ENCODE measurements at places on chromosomes 5 and 9.

DNA sequence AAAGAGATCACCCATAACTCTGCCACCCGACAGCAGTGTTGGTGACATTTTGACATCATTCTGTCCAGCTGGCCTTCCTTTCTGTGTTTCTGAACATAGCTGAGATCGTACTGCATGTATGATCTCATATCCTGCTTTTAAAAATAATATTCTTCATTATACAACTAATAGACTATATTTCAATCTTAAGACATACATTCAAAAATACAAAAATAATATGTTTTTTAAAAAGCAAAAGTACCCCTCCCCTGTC lies 47.7 kb upstream of the RPL26L1 start:
- DNase-seq: no peak

DNA sequence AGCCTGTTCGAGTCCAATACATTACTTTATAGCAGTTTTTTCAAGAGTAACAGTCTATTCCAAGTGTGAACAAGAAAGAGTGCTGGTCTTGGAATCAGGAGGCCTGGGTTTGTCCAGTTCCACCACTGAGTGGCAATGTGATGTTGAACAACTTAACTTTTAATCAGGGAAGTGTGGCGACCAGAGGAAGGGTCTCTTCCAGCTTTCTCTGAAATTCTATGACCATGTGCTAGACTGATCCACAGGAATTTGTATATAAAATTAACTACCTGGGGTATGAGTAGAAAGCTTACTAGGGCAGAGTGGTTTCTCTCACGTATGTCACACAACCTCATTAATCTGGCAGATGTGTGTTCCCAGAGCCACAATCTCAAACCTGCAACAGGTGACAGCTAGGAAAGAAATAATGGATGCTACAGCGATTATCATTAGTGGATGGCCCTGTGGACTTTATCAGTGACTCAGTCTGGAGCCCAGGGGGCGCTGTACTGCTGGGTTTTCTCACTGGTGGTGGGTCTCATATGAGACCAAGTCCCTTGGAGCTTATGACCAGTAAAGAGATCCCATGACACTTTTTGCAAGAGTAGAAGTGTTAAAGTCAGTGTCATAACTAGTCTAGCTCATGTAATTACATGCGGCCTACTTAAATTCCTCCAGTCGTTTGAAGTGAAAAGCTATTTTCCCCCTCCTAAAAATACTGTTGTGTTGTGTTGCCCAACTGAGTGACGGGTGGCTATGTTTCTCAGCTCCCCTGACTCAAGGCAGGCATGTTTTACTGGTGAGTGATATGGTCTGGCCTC lies 116.5 kb downstream of the GDNF start:
- no peak for DNase-seq

GRCh38 chr5:153796527-153796926 lies 242.2 kb downstream of the FAM114A2 start:
- DNase-seq: no peak

GRCh38 chr9:135109650-135110049 lies 22.2 kb downstream of the OLFM1 start:
- no peak for DNase-seq

DNA sequence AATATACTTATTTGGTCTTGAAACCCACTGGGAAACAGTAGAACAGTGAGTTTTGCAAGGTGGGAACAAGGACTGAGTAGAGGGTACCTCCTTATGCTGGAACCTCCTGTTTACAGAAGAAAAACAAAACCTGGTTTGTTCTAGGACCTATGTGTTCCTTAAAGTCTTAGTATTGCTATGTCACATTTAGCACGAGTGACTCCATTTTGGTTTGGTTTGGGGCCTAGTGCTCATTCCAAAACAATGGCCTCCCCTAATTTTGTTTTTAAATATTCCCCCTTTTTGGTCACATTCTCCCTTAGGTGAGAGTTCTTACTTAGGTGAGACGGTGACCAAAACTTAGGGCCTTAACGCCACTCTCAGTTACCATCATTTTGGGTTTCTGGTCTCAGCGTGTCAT lies 6.2 kb upstream of the NANS start:
- DNase-seq: no peak

DNA sequence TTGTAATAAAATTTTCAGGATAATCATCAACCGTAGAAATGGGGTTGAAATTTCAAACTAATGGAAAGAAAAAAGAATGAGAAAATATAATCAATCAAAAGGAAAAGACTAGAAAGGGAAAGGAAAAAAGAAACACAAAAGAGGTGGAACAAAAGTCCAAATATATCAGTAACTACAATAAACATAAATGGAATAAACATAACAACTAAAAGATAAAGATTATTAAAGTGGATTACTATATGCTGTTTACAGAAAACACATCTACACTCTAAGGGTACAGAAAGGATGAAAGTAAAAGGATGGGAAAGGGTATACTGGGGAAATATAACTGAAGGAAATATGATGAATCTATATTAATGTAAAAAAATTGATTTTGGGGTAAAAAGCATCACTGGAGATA lies 43.0 kb downstream of the AHRR start:
- DNase-seq: no peak

GRCh38 chr5:112239996-112240395 lies 179.1 kb downstream of the EPB41L4A start:
- DNase-seq: no peak

DNA sequence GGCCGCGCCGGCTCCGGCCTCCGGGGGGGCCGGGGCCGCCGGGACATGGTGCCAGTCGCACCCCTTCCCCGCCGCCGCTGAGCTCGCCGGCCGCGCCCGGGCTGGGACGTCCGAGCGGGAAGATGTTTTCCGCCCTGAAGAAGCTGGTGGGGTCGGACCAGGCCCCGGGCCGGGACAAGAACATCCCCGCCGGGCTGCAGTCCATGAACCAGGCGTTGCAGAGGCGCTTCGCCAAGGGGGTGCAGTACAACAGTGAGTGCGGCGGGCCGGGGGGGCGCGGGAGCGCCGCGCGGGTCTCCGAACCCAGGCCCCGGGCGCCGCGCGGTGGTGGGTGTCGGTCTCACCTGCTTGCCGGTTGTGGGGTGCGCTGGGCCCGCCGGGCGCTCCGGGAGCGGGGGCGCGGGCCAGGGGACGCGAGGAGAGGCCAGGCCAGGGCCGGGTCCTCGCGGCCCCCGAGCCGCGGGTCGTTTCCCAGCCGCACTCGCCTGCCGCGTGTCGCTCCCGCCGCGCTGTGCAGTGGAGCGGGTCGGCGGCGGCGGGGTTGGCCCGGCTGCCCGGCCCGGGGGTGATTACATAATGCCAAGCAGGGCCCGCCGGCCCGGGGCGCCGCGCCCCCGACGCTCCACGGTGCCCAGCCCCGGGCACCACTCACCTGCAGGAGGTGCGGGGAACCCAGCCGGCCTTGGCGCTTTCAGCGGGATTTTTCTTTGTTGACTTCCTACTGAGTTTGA lies 492 bp downstream of the RABL6 start:
- DNase-seq: no peak

GRCh38 chr9:93172666-93173364 lies 11.1 kb upstream of the WNK2 start:
- no peak for DNase-seq

GRCh38 chr9:134263596-134263995 lies 62.7 kb upstream of the RXRA start:
- no peak for DNase-seq

DNA sequence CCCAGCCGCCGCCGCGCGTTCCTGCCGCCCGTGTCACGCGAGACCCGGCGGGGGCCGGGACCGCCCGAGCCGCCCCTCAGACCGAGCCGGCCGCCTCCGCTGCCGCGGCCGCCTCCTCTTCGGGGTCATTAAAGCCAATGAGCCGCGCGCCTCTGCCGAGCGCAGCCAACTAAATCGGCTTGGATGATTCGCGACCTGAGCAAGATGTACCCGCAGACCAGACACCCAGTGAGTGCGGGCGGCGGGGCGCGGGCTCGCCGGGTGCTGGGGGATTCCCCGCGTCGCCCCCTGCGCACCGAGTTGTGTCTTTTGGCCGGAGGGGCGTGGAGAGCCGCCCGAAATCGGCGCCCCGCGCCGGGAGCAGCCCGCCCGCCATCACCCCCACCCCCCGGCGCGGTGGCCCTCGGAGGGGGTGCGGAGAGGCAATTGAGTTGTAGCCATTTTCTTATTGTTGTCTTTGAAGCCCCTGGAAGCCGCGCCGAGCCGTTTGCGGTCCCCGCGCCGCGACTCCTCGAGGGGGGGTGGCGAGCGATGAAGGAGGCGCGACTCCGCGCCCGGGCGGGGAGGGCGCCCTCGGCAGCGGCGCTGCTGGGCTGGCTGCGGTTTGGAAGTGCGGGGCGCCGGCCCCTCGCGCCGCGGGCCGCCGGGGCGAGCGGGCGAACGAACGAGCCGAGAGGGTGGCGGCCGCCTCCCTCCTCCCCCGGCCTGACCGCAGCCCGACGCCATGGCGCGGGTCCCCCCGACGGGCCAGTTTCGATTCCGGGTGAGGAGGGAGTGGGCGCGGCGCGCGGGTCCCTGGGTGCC lies 1.0 kb downstream of the TLE4 start:
- DNase-seq: no peak

DNA sequence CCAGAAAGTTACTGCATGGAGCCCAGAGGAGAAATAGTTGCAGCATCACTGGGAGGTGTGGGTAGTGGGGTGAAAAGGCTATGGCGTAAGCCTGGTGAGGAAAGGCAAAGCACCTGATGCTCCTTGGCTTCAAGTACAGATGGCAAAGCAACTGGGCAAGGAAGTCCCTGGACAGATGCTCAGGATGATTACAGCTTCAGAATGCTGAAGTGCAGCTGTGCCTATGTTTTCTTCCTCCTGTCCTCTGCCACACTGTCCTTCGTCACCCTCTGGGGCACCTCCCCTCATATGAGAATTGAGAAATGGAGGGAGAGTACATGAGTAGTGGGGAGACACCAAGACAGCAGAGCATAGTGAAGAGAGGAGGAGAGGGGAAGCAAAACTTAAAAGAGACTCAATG lies 328.0 kb downstream of the PDE4D start:
- DNase-seq: no peak

- no peak for DNase-seq
These were observed 102.5 kb upstream of the TXNDC8 start for GRCh38 chr9:110440172-110440571.

- no peak for DNase-seq
These were observed 240.2 kb upstream of the ZNF608 start for GRCh38 chr5:124986667-124987066.

GRCh38 chr9:125985142-125985997 lies 238.2 kb downstream of the PBX3 start:
- no peak for DNase-seq

DNA sequence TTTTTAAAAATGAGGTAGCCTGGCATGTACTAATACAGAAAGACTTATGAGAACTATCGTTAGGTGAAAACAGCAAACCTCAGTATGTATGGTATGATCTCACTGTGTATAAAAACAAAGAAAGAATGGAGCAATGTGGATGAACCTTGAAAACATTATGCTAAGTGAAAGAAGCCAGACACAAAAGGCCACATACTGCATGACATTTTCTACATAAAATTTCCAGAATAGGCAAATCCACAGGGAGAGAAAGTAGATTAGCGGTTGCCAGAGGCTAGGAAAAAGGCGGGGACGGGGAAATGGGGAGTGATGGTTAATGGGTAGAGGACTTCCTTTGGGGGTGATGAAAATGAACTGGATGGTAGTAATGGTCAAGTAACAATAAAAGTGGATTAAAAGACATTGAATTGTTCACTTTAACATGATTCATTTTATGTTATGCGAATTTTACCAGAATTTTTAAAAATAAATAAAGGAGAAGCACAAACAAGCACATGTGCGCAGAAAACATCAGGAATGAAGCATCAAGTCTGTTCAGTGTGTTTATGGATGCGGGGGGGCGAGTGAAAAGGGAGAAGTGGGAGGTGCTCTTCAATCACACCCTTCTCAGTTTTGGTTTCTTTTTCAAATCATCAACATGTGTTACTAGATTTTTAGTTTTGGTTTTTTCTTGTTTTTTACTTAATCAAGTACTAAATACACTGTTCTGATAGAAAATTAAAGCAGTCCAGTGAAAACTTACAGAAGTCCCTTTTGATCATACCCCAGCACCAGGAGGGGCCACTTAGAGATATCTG lies 16.3 kb downstream of the ROR2 start:
- no peak for DNase-seq

GRCh38 chr5:81922854-81923279 lies 49.0 kb upstream of the ATG10 start:
- no peak for DNase-seq

GRCh38 chr5:124920909-124921666 lies 174.6 kb upstream of the ZNF608 start:
- no peak for DNase-seq
